ENCODE measurements at places on chromosomes 12 and 14. TPM values are rescaled to one million over a fixed set of nuclear protein-coding genes. Genes with fewer than 3 reads are reported as not detected.
A peak's percentile ranks its signal among the peaks of the same experiment; 100 is the strongest.

GRCh38 chr12:13788626-13789025, 192.8 kb downstream of the GRIN2B start:
- no peak for DNase-seq

DNA sequence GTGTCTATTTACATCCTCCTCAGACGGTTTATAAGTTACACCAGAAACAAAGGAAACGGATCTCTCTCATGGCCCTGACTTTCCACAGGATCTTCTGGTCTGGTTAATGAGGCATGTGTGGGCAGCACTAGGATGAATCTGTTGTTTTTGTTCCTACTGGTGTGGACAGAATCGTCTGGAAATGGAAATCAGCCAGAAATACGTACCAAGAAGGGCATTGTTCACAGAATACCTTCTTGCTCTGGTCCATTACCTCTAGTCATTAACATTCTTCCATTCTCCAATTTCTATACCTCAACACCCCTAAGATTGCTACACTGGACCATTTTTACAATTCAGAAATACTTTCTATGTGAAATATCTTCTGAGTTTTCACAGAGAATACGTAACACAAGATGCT, 86.0 kb downstream of the TPH2 start:
- DNase-seq: no peak

GRCh38 chr12:66629138-66629870, 49.6 kb downstream of the GRIP1 start:
- DNase-seq: no peak

The LHX5 gene
- not detected for total RNA-seq

The CCDC184 gene
- 1.1 TPM for total RNA-seq

The RERG gene
- not detected for total RNA-seq

DNA sequence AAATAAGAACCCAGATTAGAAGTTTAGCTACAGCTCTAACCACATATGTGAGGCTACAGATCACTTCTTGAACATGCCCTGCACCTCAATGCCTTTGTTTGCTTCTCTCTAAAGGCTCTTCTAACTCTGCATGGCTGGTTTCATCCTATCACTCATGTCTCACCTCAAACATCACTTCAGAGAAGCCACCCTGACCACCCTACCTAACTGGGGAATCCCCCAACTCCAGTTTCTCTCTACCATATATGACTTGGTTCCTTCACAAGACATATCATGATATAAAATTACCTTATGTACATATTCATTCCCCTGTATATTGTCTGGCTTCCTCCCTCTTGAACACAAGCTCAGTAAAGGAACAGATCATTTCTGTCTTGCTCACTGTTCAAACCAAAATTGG, 250.2 kb upstream of the GRIP1 start:
- DNase-seq: no peak

GRCh38 chr12:53333845-53334244, 2.3 kb downstream of the SP7 start:
- no peak for DNase-seq

DNA sequence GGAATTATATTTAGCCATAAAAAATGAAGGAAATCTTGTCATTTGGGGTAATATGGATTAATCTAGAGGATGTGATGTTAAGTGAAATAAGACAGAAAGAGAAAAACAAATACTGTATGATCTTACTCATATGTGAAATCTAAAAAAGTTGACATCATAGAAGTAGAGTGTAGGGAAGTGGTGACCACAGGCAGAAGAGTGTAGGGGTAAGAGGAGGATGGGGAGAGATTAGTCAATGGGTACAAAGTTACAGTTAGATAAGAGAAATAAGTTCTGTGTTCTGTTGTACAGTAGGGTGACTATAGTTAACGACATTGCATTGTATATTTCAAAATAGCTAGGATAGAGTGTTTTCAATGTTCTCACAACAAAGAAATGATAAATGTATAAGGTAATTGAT, 87.0 kb downstream of the TSHR start:
- DNase-seq: no peak

- no peak for DNase-seq
Observed at GRCh38 chr12:19577281-19577530, 137.9 kb downstream of the AEBP2 start.

- peak; percentile 36 for DNase-seq
Observed at GRCh38 chr12:70919597-70920035, 922 bp downstream of the PTPRR start.

GRCh38 chr12:50285253-50285652, 1.9 kb upstream of the LIMA1 start:
- no peak for DNase-seq

The CHFR gene
- total RNA-seq: 24.3 TPM

GRCh38 chr14:101862177-101862576, 100.7 kb downstream of the PPP2R5C start:
- DNase-seq: peak; percentile 50

DNA sequence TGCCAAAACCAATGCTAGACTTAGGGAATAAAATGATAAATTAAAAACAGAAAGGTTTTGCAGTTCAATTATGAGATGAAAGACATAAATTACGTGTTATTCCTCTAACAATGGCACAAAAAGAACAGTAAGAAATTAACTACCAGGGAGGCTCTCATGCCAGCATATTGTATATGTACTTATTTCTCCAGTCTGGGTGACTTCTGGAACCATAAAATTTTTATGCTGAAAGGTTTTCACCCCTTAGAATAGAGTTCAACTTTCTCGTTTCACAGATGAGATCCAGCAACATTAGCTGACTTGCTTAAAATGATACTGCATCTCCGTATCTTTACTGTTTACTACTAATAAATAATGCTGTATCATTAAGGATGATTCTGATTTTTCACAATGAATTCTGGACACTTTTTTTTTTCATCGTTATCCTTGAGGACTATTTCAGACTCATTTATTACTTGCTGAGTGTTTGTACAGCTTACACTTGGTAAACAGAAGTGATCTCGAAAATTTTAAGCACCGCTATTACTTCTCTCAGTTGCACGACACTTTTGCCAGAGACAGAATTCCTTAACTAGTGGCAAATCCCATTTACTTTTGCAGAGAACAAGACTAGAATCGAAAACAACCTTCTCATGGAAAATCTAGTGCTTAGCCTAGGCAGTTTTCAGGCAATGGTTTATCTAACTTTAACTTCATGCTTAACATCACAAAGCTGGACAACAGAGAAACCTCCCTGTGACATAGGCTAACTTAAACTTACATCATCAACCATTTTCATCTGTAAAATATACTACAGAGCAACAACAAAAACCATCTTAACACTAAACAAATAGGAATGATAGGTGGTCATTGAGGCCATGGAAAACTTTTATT, 2.7 kb downstream of the RSRC2 start:
- DNase-seq: peak; percentile 36

GRCh38 chr12:64088431-64089349, 133.4 kb downstream of the KICS2 start:
- peak; percentile 98 for DNase-seq

DNA sequence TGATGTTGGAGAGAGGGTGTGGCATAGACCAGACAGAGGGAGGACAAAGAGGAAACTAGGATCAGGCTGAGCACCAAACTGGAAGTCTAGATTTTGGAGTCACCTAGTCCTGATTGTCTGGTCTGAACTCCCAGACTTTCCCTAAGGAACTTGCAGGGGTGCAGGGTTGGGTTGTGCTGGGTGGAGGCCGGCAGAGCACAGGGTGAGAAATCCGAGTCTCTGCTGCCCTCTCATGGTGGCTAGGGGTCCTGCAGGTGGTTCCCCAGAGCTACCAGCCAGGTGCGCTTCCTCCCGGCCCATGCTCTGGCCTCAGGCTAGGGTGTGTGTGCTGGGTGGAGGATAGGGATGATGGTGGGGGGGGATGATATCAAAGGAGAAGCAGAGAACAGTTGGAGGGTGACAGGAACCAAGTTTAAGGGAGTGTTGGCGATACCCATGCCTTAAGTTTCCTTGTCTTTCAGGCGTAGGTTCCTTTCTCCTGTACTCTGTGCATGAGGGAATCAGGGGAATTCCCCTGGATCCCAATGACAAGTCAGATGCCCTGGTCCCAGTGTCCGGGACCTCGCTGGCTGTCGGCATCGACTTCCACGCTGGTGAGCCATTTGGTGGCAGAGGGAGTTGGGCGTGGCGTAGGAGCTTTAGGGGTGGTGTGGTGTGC, 33.5 kb upstream of the NXPH4 start:
- peak; percentile 70 for DNase-seq

DNA sequence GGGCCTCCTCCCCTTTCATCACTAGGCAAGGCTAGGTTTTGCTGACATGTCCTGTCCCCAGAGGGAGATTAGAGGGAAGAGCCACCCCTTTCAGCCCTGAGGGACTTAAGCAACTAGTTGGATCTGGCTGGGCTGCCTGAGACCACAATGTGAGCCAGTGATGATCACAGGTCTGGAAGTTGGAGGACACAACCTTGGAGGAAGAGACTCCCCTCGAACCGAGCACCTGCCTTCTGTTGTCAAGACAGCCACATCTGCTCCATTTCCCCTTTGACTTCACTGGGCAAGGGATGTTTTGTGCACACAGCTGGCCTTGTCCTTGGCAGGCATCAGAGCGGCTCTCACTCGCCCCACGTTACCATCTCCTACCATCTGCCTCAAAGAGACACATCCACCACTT, 31.4 kb downstream of the MVK start:
- DNase-seq: no peak

The EGLN3 gene
- 0.18 TPM for total RNA-seq

GRCh38 chr12:21771311-21771710, 3.2 kb downstream of the KCNJ8 start:
- peak; percentile 82 for DNase-seq

- DNase-seq: peak; percentile 30
Observed at GRCh38 chr12:14514154-14514842, 53.4 kb downstream of the PLBD1 start.

The KICS2 gene
- 3.8 TPM for total RNA-seq

- DNase-seq: no peak
Observed at GRCh38 chr12:74722709-74723108, 185.1 kb downstream of the ATXN7L3B start.

The LRTM2 gene
- not detected for total RNA-seq

The KLHDC1 gene
- total RNA-seq: 12.8 TPM

DNA sequence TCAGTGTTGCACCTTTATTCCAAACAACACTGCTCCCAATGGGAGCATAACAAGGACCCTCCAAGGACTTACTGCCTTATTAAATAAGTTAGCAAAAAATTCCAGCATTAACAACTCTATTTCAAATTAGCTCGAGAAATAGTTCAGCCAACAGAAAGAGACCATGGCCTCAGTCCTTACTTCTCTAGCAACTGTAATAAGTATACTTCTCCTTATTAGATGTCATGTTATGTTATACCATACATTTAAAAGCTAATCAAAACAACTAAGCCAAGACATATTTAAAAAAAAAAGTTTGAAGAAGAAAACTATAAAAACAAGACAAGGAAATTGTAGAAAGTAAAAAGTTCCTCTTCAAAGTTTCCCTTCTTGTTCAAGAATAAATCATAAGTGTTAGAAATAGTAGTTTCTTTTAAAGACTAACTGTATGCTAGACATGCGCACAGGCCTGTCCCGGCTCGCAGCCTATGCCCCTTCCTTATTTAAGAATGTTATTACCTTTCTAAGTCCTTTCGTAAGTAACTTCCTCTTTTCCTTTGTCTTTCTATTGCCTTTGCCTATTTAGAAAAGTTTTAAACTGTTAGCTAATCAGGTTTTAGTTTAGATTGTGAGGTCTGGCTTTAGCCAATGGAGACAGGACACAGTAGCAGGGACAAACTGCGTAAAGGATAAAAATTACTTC, 68.6 kb downstream of the RESF1 start:
- no peak for DNase-seq

The COX8C gene
- not detected for total RNA-seq

GRCh38 chr14:33908540-33909223, 42.2 kb downstream of the EGLN3 start:
- no peak for DNase-seq

The P2RX2 gene
- total RNA-seq: not detected

The SIVA1 gene
- total RNA-seq: 79.4 TPM

DNA sequence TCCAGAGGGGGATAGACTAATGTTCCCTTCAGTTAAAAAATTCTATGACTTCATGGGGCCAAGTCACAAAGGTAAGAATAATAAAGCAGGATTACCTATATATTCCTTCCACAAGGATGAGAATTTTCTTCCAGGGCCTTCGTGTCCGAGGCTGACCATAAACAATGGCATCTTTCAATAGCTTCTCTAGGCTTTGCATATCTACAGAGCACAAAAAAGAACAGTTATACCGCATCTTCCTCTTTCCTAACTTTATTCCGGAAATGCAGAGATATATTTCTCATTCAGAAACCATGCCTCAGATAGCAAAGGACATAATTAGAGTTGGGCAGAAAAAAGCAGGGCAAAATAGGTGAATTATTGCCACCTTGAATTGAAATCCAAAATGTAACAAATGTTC, 58.3 kb upstream of the ISM2 start:
- no peak for DNase-seq

DNA sequence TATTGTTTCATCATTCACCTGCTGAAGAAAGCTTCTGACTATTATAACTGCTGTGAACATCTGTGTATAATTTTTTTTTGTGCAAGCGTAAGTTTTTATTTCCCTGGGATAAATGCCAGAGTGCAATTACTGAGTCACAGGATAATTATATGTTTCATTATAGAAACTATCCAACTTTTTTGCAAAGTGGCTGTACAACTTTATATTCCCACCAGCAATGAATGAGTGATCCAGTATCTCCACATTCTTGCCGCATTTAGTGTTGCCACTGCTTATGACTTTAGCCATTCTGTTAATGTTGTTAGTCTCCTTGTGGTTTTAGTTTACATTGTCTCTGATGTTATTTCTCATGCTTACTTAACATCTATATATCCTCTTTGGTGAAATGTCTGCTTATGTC, 88.1 kb upstream of the CCDC175 start:
- no peak for DNase-seq

GRCh38 chr12:3469711-3470110, 21.3 kb upstream of the PRMT8 start:
- DNase-seq: no peak

- no peak for DNase-seq
Observed at GRCh38 chr14:90276646-90277367, 20.5 kb downstream of the PSMC1 start.

DNA sequence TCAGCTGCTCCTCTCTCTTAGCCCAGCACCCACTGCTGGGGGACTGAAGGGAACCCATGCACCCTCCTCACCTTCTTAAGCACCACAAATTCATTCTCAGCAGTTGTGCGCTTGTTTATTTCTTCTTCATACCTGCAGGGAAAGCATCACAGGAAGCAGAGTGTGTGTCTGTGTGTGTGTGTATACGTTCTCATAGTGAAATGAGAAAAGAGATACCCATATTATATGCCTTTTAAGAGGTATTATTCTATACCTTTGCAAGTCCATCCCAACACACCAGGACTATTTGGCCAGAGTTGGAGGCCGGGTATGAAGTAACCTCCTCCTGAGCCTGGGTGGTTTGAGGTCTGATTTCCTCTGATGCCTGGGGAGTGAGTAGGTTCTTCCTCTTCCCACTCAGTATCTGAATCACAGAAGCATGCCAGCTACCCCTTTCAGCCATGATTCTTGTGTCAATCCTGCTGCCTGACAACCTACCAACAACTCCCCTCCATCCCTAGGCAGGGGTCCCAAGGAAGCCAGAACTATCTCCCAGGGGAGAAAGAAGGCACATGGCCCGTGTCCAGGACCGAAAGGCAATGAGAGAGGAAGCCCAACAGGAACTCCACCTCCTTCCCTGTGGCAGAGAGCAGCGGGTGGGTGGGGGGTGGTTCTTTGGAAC, 3.0 kb downstream of the KRT73 start:
- DNase-seq: no peak

Data from fibroblast of the aortic adventitia (primary cell).